ENCODE measurements at places on chromosomes 7 and 10.

GRCh38 chr10:119368991-119369869 lies 161.9 kb downstream of the GRK5 start:
- DNase-seq: no peak

- no peak for DNase-seq
Observed at GRCh38 chr10:48361176-48361575, 54.7 kb downstream of the MAPK8 start.

DNA sequence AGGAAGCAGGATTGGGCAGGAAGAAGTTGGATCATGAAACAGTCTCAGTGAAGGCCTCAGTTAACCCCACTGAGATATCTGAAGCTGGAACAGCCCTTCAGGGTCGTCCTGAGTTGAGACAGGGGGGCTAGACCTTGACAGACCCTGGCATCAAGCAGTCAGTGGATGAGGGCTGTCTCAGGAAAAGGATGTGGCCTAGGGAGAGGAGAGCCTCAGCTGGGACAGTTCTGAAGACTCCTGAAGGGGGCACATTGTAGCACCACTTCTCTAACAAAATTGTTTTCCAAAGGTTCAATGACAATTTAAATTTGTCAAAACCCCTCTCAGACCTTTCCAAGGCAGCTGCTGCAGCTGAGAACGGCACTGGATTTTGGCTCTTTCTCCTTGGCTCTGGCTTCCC lies 15.8 kb upstream of the SLK start:
- DNase-seq: no peak

GRCh38 chr7:96931891-96932290 lies 73.5 kb upstream of the DLX6 start:
- DNase-seq: no peak

DNA sequence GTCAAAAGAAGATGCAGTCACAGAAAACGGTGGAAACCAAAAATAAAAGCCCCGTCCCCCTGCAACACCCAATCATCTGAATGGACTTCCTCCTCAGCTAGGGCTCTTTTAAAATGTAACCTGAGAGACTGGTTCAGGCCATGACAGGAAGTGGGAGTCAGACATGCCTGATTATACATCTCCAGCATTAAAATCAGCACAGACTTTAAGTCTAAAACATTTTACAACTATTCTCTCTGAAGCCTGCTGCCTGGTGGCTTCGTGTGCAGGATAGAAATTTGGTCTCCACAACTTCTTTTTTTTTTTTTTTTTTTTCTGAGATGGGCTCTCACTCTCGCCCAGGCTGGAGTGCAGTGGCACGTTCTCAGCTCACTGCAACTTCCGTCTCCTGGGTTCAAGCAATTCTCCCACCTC lies 30.3 kb downstream of the HACD1 start:
- no peak for DNase-seq

- DNase-seq: no peak
Observed at GRCh38 chr10:100894033-100894432, 18.7 kb upstream of the SLF2 start.

DNA sequence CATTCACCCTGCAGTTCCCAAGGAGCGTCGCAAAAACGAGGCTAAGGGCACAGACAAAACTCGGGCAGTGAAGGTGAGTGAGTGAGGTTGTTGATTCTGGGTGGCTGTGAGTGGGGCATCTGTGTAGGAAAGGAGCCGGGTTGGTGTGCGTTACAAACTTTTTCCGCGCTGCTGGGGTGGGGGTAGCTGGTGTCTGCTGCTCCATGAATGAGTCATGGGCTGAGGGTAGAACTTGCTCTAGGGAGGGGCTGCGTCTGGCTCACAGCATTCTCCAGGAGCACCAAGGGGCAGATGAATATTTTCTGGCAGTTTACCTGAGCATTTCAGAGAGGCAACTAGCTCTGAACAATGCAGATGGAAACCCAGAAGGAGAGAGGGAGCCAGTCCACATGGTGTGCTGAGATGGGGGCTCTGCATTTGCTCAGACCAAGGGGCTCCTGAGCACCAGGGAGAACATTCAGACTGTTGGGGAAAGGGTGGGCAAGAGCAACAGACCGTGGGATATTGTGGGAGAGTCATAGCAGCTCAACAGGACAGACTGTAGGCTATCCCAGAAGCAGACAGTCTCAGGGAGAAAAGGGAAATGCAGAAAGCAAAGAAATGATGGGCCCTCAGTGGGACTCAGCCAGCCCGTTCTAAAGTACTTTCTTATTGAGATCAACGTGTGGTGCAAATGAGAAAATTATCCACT lies 18.8 kb downstream of the NOBOX start:
- DNase-seq: no peak
